ENCODE measurements at places on chromosomes 2 and 18.

- DNase-seq, result no peak
Observed at GRCh38 chr2:134836986-134837385, 1.4 kb upstream of the ACMSD start.

GRCh38 chr2:215032153-215032552 lies 106.3 kb downstream of the ABCA12 start:
- no peak for DNase-seq

GRCh38 chr2:151878655-151879563 lies 50.7 kb upstream of the ARL5A start:
- no peak for DNase-seq

DNA sequence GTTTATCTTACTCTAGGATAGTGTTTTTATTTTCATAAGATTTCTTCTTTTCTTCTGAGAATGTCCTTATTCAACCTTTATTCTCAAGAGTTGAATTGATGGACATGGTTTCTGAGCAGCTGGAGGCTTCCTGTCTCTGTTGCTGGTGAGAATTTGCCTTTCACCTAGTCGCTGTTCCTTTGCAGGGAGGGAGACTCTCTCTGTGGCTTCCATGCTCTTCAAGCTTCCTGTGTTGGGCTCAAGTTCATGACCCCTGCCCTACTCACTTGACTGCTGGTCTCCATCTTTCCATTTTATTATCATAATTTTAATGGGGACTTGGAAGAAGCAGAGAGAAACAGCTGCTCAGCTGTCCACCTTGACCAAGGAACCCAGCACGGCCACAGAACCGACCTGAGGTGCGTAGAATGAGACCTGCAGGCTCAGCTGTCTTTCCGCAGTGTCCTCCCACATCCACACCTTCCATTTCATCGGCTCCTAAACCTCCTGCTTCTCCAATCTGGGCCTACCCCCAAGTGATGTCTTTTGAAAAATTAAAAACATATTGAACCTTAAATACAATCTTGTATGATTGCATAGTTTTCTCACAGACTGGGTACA lies 24.2 kb downstream of the TMEM18 start:
- DNase-seq, result no peak

DNA sequence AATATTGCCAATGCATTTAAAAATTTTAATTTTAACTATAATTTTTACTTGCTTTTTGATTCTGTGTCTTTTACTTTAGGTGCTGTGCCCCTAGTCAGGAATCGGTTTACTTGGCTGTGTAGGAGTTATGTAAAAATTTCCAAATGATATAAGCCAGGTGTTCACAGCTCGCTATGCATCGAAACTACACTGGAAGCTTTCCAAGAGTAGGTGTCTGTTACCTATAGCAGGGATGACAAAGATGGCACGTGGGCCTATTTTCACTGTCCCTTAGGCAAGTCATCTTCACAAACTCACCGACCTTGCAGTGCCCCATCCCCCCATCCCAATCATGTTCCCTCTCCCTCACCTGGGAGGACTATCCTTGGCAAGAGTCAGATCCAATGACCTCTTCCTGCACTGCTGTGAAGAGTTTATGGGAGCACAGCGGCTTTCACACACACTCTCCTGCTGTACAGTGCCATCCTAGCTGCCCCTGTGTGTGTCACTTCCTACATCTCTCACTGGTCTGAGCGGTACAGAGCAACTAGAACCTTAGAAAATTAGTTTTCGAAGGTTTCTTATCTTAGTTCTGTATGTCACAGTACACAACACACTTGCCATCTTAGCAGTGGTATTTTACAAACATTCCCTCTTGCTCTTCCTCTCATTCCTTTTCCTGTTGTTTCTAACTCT lies 49.2 kb upstream of the NAB1 start:
- DNase-seq, result no peak
